ENCODE measurements at places on chromosomes 1 and 21. TPM values are rescaled to one million over a fixed set of nuclear protein-coding genes. Genes with fewer than 3 reads are reported as not detected.

The PTPN22 gene
- total RNA-seq, result 0.35 TPM

GRCh38 chr1:114729782-114730181 lies 13.2 kb upstream of the NRAS start:
- DNase-seq, result peak; percentile 7

The IL20 gene
- not detected for total RNA-seq

- DNase-seq, result no peak
Observed at GRCh38 chr1:241733899-241734298, 81.8 kb downstream of the WDR64 start.

- no peak for DNase-seq
Observed at GRCh38 chr1:153956997-153957715, 1.3 kb downstream of the CRTC2 start.

DNA sequence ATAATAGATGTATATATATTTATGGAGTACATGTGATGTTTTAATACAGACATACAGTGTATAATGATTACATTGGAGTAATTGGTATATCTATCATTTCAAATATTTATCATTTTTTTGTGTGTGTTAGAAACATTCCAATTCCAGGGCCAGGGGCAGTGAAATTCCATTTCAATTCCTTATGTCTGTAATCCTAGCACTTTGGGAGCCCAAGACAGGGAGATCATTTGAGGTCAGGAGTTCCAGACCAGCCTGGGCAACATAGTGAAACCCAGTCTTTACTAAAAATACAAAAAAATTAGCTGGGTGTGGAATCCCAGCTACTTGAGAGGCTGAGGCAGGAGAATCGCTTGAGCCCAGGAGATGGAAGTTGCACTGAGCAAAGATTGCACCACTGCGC lies 30.4 kb upstream of the PDC start:
- no peak for DNase-seq

- peak; percentile 65 for DNase-seq
Observed at GRCh38 chr1:46689356-46689755, 17.7 kb downstream of the TEX38 start.

GRCh38 chr1:201917362-201918033 lies 28.8 kb downstream of the SHISA4 start:
- DNase-seq, result no peak

The KCNJ9 gene
- total RNA-seq, result 0.09 TPM

- DNase-seq, result peak; percentile 28
Observed at GRCh38 chr1:164518692-164519332, 40.2 kb upstream of the PBX1 start.

DNA sequence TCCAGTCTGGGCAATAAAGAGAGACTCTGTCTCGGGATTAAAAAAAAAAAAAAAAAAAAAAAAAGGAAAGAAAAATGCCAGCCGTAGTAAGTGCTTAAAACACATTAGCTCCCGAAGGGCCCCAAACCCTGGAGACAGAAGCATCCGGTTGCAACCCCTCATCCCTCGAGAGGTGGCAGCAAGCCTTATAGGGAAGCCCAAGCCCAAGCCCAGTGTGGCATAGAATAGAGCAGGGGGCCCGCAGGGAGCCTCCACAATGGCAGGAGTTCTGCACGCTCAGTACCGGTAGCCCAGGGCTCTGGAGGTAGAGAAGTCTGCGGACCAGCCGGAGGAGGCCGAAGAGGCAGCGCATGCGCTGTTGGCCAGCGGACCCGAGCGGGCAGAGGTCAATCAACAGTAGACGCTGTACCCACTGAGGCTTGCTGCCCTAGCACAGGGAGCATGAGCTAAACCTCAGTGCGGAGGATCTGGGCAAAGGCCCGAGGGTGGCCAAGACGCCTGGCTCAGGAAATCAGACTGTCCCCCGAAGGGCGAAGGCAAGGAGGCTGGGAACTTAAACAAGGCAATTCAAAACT lies 34.1 kb upstream of the C1orf198 start:
- no peak for DNase-seq

DNA sequence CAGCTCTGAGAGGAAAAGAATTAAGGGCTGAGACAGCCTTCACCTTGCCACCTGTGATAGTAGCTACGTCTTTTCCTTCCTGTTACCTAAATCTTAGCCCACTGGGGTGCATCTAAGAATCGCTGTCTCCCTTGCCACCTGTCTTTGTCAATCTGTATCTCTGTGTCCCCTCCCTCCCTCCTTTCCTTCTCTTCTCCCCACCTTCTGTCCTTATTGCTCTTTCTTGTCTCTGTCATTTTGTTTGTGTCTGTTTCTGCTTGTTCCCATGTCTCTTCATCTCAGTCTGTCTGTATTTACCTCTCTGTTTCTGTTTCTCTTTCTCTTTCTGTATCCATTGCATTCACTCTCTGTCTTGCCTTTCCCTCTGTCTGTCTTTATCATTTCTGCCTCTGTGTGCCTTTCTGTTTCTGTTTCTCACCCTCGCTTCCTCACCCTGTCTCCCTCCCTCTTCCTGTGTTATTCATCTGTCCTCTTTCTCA lies 30.2 kb downstream of the SLC22A15 start:
- no peak for DNase-seq

- DNase-seq, result no peak
Observed at GRCh38 chr1:47948126-47948525, 49.1 kb downstream of the TRABD2B start.

- DNase-seq, result no peak
Observed at GRCh38 chr1:198598796-198599321, 40.0 kb upstream of the PTPRC start.

DNA sequence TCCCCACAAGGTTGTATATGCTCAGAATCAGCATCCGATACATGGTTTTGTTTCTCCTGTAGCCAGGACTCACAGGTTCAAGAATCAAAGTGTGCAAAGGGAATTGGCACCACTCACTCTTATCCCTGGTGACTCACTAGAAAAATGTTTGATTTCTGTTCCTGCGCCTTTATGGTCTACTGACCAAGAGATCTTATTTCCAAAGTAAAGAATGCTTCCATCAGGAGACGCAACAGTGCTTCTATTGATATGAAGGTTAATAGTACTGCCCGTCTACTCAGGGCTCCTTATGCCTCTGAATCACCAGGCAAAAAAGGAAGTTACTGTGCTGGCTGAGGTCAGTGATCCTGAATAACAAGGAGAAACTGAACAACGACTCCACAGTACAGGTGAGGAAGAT lies 1392.0 kb upstream of the PRMT6 start:
- no peak for DNase-seq

DNA sequence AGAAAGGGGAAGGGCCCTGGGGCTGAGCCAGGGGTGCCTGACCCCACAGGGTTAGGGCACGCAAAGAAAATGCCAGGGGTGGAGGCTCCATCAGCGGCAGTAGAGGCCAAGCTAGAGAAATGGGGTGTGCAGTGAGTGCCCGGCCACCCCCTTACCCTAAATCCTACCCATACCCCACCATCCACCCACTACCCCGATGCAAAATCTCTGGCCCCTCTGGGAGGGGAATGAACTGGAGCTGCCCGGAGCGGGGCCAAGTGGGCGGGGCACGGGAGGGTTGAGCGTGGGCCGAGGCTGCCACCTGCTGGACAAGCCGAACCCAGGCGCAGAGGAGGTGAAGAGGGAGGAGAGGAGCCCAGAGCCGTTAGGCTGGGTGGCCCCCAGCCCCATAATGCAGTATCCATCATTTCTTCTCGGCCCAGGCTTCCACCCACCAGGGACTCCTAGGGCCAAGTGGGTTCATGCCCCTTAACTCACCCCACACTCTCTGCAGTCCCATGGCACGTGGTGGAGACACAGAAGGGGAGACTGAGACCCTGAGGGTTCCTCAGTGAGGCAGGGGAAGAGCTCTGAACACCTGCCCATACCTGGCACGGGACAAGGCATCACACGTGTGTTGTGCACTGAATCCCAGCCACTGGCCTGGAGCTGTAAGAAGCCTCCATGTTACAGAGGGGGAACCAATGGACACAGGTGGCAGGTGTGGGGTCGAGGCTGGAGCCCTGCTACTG lies 1.4 kb upstream of the C1QC start:
- DNase-seq, result peak; percentile 82

DNA sequence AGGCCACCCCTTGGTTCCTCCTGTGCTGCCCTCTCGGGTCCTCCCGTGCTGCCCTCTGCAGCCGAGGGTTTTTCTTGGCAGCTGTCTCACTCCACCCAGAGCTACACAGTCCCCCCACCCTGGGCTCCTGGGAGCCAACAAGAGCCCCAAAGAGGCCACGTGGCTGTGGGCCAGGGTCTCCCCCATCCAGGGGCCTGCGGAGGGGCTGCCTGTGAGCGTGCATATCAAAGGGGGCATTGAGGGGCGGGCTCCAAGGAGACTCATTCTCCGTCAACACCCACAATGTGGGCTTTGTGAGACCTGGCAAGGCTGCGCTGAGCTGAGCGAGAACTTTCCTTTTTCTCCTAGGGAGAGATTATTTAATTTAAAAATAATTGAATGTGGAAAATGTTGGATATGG lies 108.7 kb upstream of the ARHGEF16 start:
- DNase-seq, result no peak

The KRTAP7-1 gene
- not detected for total RNA-seq

The C1QA gene
- total RNA-seq, result 55.0 TPM

DNA sequence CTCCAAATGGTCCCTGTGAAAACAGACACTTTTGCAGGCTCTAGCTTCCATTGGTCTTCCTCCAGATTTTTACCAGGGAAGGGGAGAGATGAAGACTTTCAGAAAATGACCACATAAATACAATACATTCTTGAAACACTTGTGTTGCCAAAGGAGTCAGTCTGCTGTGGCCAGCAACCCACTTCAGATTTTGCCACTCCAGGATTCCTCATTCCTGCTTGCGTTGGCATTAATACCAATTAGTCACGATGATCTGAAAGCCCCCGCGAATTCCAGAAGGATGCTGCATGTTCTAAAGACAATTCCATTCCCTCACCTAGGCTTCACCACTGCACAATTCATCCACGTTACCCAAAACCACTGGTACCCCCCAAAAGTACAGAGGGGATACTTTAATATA lies 7.9 kb upstream of the BACE2 start:
- no peak for DNase-seq

The SH2D5 gene
- 0.13 TPM for total RNA-seq

- DNase-seq, result no peak
Observed at GRCh38 chr1:204842892-204843291, 27.8 kb upstream of the NFASC start.

DNA sequence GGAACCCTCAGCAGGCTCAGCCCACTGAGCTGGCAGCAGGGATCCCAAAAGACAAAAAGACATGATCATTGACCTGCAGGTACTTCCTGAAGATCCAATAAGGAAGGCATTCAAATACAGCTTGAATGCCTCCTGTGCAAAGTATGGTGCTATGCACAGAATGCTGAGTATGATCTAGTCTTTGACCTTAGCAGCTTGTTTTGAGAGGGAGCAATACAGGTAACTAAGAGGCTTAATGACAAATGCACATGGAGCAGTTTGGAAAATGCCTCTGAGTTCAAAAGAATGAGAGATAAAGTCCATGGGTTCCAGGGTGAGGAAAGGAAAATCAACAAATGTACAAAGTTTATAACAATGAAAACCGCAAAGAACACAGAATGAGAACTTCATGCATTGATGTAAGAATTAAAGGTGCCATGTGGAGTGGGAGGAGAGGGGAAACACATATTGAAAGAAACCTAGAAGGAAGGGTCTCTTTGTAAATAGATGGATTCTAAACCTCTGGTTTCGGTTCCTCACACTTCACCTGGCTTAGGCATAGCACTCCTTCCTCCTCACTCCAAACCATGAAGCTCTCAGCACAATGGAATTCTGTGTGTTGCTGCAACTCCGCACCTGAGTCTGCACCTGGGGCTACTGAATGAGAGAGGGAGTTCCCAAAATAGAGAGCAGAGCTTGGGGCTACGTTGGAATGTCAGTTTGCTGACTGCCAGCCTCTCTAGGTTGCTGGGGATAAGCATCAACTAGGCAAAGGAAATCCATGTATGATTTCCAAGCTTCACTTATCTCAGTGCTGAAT lies 77.6 kb downstream of the PLXNA2 start:
- DNase-seq, result no peak

The ADAMTS5 gene
- total RNA-seq, result 13.0 TPM

The FAM78B gene
- 1.2 TPM for total RNA-seq

The NCF2 gene
- total RNA-seq, result 5.5 TPM

DNA sequence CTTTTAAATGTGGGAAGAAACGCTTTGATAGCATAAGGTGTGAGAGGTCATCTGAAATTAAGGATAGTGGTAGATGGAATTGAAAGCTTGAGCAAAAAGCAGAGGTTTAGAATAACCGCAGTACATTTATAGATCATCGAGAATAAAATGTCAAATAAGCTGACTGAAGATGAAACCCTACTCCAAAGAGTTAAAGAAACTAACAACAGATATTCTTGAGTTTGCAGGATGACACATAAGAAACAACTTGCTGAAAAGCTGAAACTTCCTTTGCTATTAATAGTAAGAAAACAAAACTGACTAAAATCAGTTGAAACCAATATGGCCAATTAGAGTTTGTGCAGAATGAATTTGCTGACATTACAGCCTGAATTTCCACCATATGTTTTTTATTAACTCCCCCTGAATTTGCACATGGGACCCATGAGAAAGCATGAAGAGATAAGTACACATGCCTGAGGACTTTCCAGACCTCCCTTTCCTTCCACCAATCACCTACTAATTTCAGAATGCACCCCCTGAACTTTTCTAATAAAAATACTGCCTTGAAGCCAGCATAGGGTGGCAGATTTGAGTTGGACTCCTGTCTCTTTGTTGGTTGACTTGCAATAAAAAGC lies 1.7 kb upstream of the C1orf185 start:
- peak; percentile 1 for DNase-seq

DNA sequence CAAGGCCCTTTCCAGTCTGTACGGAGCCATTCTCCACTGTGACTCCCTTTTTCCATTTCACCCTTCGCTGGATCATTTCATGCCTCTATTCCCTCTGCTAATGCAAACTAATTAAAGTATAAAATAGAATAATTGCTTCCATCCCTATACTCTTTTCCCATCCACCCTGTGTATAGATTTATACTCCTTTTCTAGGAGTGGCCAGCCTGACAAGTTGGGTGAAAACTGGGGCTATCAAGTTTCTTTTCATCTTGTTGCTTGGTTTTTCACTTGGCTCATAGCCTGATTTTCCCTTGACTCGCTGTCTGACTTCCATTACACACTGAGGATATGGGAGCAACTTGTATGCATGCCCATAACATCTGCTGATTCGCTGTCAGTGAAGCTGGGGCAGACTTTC lies 107.0 kb downstream of the PLXNA2 start:
- peak; percentile 68 for DNase-seq

- DNase-seq, result no peak
Observed at GRCh38 chr1:203586496-203587081, 40.0 kb upstream of the ATP2B4 start.

- DNase-seq, result no peak
Observed at GRCh38 chr1:159838715-159839114, 12.0 kb downstream of the SLAMF8 start.

- DNase-seq, result no peak
Observed at GRCh38 chr1:230195199-230195598, 128.2 kb downstream of the GALNT2 start.

DNA sequence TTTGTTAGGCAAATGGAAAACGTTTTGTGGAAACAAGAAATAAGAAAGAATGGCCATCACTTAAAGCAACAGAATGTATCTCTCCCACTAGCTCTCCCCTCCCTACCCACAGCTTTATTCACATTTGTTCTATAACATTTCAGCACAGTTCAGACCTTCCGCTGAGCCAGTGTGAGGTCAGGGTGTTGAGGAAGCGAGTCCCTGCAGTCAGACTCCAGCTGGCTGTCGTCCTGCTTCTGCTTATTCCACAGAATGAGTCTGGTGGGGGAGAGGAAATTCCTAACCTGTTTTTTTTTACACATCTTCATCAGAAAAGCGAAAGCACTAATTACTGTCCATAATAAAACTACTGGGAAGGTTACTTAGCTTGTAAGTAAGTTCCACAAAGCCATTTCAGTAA lies 39.0 kb downstream of the MRPL39 start:
- peak; percentile 85 for DNase-seq

Measured in muscle of leg (tissue), 16 donors.